ENCODE measurements at places on chromosomes 7 and 10.
A peak's percentile ranks its signal among the peaks of the same experiment; 100 is the strongest.

GRCh38 chr10:62584731-62585130 lies 210.6 kb downstream of the ZNF365 start:
- DNase-seq: no peak

- DNase-seq: no peak
These were observed 9.8 kb downstream of the HSPA12A start for GRCh38 chr10:116732573-116732972.

DNA sequence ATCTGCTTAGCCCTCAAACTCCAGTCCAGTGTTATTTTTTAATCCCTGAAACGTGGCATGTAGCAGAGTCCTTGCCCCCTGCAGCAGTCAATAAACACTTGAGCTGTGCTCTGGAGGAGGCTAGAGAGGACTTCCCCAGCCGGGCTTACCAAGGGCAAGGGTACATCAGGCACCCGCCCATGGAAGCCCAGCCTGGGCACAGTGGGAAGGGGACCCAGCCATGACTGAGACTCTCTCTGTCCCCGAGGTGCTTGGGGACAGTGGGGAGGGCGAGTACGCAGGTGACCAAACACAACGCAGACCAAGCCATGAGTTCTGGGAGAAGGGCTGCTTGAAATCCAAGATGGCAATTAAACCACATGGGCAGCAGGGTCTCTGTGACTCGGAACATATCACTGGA lies 45.2 kb downstream of the EBF3 start:
- no peak for DNase-seq

DNA sequence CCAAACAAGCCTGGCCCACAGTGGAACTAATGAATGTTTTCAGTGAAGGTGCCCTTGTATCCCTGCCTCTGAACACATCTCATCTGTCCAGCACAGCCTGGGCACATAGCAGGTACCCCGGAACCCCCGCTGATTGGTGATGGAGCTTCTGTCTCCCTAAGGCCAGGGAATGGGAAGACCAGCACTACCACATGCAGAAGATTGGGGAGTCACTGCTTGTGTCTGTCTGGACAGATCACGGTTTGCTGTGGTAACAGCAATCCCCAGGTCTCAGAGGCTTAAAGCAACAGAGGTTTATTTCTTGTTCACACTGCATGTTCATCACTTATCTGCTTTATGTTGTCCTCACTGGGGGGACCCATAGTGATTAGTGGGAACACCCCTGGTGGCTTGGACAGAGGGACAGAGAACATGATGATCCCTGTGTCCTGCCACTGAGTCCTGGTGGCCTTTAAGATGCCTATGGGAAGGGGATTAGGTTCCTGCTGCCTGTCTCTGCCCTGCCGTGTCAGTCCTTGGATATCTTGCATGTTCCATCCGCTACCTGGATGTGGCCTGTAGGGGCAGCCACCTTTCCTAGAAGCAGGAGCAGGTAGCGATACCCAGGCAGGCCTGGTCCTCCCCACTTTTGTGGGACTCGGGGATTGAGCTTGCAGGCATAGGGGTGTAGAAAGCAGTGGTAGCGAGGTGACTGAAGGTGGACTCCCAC lies 3.6 kb downstream of the TSPAN14 start:
- no peak for DNase-seq

- DNase-seq: peak; percentile 95
These were observed 11.3 kb downstream of the GNAI1 start for GRCh38 chr7:80145780-80146422.

GRCh38 chr7:17016402-17017010 lies 134.7 kb upstream of the AGR3 start:
- DNase-seq: no peak

DNA sequence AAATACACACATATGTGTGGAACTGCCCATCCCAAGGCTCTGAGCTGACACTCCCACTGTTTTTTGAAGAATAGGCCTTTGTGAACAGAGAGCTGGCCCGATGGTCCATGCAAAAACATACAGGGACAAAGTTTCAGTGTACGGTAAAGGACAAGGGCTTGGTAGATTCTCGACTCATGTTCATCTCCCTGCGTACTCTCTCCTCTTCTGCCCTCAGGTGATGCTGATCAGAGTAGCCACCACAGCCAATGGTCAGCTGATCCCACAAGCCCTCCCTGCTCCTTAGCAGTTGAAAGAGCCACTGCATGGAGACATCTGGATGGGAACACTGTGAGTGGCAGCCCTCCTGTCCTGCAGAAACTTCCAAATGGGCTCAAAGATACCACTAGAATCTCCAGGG lies 23.1 kb upstream of the C10orf71 start:
- DNase-seq: no peak

DNA sequence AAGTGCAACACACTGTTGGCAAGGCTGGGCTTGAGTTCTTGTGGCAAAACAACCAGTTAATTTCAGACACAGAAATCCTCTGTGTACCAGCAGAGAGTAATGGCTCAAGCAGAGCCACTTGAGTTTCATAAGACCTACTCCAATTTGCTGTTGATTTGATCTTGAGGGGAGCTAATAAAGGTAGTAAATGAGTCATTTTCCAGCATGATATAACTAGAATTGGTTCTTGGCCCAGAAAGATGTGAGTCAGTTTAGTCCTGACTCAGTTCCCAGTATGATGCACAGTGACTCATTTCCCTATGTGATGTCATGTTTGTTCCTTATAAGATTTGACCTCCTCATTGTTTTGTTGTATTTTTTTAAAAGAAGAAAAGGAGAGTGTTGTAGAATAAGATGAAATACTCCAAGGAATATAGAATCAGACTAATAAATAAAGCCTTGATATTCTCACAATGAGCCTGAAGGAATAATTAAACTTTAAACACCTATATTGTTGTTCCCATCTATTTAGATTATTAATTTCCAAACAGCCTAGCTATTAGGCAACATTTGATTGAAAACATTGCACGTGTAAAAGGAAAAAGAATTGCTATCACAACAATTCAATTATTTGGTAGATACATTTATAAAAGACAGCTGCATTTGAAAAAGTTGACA lies 186.2 kb downstream of the REEP3 start:
- DNase-seq: peak; percentile 99

GRCh38 chr10:123398756-123399155 lies 244.6 kb downstream of the BUB3 start:
- no peak for DNase-seq

GRCh38 chr7:65397730-65398142 lies 24.1 kb downstream of the ZNF92 start:
- DNase-seq: no peak

- DNase-seq: no peak
These were observed 107.8 kb upstream of the PPP1R3A start for GRCh38 chr7:114026486-114027089.

DNA sequence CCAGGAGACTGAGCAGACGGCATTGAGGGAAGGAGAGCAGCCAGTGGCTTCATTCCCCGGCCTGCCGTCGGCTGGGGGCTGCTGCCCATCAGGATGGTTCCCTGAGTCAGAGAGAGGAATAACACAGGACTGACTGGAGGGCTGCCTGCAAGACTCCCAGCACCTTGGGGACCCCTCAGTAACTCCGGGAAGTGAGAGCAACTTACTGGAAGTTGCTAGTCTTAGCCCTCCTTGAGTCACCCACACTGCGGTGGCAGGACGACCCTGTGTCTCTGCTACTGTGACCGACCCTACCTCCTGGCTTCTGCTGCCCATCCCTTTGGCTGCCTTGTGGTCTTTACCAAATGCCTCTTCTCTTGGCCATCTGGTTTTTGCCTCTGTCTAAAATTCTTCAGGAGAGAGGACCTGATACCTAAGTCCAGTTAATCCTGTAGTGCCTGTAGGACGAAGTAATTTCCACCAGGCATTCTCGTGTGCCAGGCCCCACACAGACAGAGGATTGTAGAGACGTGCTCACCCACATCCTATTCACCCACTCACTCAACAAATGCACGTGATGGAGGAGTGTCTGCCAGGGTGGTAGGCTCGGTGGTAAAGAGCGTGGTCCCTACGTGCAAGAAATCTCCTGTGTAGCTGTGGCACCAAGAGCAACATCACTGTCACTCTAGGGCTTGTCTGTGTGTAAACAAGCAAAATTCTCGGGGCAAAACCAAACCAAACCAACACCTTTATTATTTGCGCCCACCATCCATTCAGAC lies 156.5 kb downstream of the PRKCQ start:
- DNase-seq: no peak

DNA sequence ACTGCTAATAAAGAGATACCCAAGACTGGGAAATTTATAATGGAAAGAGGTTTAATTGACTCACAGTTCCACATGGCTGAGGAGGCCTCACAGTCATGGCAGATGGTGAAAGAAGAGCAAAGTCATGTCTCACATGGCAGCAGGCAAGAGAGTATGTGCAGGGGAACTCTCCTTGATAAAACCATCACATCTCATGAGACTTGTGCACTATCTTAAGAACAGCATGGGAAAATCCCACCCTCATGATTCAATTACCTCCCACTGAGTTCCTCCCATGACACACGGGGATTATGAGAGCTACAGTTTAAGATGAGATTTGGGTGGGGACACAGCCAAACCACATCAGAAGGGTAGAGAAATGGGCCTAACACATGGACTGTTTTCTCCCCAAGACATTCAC lies 156.3 kb downstream of the CCDC71L start:
- DNase-seq: peak; percentile 8

DNA sequence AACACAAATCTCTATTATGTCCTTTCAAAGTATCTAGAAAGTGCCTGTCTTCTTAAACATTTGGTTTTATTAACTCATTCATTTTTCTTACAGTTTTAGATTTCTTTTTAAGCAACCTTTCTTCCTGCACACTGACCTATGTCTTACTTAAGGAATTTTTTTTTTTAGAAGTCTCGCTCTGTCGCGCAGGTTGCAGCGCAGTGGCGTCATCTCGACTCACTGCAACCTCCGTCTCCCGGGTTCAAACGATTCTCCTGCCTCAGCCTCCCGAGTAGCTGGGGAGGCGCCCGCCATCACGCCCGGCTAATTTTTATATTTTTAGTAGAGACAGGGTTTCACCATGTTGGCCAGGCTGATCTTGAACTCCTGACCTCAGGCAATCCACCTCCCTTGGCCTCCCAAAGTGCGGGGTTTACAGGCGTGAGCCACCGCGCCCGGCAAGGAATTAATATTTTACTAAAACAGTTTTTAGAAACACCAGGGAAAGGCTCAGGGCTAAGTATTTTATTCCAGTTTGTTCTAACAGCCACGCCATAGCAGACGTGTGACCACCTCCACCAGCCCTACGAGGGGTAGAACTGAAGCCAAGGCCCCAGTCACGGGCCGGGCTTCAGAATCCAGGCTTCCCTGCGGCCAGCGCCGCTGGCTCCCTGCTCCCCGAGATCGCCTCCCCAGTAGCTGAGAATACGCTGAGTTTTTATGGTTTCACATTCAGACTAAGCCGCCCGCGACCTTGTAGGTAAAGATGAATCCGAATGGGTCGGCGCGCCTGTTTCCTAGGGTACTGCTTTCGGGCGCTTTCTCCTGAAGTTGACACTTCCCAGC lies 941 bp upstream of the LUC7L2 start:
- DNase-seq: no peak

DNA sequence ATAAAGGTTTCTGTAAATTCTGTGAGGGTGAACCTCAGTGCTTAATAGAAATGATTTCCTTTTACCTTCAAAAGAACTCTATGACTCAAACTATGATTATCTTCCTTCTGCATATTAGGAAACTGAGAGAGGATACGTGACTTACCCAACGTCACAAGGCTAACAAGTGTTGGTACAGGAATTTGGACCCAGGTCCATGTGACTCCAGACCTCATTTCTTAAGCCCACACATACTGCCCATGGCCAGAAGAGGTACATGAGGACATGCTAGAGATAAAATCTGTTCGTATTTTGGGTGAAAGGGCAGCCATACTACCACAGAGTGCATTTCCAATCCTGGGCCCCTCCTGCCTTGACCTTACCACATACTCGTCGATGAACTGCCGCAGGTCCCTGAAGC lies 61.5 kb upstream of the TM9SF3 start:
- DNase-seq: no peak

- DNase-seq: no peak
These were observed 530.2 kb downstream of the HTR7 start for GRCh38 chr10:90327611-90328010.

GRCh38 chr7:16320099-16320660 lies 101.2 kb downstream of the CRPPA start:
- no peak for DNase-seq

- DNase-seq: peak; percentile 45
These were observed 73.9 kb downstream of the CXCL12 start for GRCh38 chr10:44310762-44311562.

GRCh38 chr7:159093351-159093971 lies 51.2 kb downstream of the VIPR2 start:
- no peak for DNase-seq

DNA sequence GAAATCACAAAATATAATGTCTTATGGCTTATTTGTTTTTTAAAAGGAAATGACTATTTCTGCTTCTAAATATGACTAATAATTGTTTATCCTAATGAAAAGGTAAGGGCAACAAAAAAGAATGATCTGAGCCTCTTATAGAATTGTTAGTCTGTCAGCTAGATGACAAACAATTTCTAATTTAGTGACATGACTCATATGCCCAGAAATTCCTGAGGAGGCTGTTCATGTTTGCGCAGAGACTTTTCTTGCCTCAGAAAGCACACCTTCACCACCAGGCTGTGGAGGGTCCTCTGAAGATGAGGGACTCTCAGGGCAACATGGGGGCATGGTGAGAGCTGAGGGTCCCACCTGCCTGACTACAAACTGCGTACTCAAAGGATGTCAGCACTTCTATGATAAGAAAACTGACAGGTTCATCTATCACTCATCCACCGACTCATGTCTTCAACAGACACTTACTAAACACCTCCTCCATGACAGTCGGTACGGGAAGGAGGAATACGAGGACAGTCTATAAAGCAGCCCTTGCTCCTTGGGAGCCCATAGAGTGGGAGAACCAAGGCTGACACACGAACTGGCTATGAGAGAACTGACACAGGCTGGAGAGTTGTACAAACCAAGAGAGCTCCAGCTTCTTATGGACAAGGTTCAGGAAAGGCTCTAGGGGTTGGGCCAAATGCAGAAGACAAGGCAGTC lies 102.0 kb downstream of the PKD1L1 start:
- no peak for DNase-seq

DNA sequence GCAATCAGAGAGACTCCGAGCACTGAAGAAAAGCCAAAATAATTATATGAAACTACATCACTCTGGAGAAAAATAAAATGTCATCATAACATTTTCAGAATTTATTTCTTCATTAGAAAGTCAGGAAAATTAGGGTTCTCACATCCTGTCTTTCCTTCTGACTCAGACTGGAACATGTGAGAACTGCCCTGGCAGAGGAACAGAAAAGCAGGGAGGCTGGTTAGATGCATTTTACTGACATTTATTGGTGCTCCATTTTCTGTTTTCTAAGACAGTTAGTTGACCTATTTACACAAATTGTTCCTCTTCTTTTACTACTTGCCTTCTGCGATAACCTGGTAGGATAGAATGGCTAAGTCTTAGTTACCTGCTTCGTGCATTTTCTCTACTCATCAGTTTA lies 58.6 kb upstream of the ANK3 start:
- DNase-seq: no peak

GRCh38 chr10:73828161-73828560 lies 16.8 kb upstream of the NDST2 start:
- no peak for DNase-seq
